ENCODE measurements at places on chromosomes 6 and 20.

- DNase-seq, result no peak
Observed at GRCh38 chr20:47765691-47766594, 19.3 kb downstream of the SULF2 start.

DNA sequence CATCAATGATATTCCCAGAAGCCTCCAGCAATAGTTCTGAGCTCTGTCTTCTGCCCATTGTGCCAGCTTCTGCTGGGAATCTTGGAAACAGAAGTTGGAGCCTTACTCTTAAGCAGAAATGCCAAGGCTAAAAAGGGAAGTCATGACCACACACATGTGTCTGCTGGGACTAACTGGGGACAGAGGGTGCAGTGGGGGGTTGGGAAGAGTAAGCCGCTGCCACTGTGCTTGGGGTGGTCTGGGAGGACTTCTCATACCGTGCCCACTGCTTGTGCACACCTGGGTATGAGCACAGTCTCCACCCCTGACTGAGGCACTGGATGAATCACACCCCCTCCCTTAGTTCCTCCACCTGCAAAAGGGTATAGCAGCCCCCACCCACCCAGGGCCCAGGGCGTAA lies 90.7 kb downstream of the CDC5L start:
- DNase-seq, result no peak

- DNase-seq, result peak; percentile 64
Observed at GRCh38 chr6:26205161-26205624, 118.0 kb downstream of the HFE start.

DNA sequence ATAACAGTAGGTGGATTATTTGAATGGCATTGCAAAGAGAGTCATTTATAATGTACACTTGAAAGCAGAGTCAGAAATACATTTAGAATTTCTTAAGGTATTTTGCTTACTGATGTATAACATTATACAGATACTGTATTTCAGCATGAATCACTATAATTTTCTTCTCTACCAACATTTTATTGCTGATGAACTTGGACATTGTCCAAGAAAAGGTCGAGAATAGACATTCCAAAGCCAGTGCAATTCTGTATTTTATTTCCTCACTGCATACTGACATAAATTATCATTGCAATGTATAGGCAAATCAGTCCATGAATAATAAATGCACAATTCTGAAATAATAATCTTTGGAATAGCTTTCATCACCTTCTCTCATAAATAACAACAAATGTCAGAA lies 1420.0 kb upstream of the EYS start:
- no peak for DNase-seq

DNA sequence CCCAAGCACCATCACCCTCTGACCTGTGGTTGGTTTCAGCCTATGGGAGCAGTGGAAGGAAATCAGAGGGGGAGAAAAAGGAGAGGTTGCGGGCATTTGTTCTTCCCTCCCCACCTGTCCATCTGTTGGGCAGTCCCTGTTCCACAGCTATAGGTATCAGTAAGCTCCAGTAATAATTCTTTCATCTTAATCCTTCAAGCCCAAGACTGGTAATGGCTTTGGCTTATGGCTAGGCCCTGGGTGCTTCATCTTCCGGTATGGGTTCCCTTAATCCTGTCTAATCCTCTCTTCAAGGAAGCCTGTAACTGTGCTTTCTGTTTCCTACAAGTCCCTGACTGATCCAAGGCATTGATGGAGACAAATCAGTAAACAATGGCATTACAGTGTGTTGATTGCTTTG lies 42.2 kb upstream of the STK35 start:
- no peak for DNase-seq

- DNase-seq, result no peak
Observed at GRCh38 chr20:3208786-3209256, 477 bp upstream of the ITPA start.

- DNase-seq, result no peak
Observed at GRCh38 chr6:14100138-14100537, 17.4 kb upstream of the CD83 start.

DNA sequence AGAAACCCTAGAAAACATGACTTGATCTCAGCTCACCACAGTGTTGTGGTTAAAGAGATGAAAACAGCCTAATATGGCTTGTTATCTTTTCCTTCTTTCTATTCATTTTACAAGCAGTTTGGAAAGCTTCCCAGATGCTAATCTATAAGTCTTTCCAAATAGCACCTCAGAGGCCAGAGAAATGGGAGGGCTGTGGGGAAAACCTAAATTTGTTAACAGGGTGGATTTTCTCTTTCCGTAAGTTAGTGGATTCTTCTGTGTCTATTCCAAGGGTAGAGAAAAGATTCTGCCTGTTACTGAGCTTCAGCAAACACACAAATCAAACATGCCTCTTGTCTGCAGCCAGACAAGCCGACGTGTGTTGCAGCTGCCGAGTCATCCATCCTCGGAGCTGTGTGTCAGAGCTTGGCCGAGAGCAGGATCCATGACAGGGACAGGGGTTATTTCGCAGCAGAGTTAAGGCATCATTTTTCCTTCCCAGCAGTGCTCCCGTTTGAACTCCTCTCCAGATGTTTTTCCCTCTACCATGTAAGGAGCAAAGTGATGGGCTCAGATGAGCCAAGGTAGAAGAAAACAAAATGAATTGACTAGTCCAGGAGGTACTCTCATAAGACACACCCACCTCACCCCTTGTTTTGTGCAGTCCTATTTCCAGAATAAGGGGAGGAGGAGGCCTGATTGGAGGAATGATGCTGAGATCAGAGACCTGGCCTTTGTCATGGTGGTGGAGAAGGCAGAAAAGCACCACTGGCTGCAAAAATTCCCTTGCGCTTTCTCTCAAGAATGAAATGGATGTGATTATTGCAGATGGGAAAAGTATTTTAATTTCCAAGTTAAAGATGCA lies 560.0 kb downstream of the C6orf118 start:
- no peak for DNase-seq

- no peak for DNase-seq
Observed at GRCh38 chr6:19391926-19392325, 445.2 kb upstream of the ID4 start.

- DNase-seq, result no peak
Observed at GRCh38 chr20:56418385-56418861, 6.4 kb downstream of the CASS4 start.

DNA sequence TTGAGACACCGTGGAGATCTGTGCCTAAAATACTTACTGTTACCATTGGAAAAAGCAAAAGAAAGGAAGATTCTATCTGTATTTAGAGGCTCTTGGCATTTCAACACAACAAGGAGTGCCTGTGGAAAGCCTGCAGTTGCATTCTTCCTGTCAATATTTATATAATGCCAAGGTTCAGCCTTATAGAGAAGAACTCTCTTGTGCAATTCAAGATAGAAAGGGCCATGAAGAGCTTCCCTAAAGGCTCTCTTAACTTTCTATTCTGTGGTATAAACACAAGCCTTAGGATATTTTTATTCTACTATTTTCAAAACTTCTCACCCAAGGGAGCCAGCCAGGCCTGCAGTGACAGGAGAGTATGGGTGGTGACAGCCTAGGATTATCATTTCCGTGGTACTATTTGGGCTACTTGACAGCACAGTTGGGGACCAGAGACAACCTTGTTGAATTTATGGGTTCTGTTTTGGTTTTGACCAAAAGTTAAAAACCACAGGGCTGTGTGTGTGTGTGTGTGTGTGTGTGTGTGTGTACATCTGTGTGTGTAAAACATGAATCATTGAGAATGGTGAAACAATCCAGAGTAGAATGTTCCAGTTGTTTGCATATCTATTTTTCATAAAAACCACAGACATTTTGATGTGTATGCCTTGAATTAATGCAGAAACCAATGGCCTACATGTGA lies 700.9 kb upstream of the SLC35B3 start:
- no peak for DNase-seq

GRCh38 chr6:67768972-67769371 lies 866.1 kb upstream of the ADGRB3 start:
- no peak for DNase-seq

DNA sequence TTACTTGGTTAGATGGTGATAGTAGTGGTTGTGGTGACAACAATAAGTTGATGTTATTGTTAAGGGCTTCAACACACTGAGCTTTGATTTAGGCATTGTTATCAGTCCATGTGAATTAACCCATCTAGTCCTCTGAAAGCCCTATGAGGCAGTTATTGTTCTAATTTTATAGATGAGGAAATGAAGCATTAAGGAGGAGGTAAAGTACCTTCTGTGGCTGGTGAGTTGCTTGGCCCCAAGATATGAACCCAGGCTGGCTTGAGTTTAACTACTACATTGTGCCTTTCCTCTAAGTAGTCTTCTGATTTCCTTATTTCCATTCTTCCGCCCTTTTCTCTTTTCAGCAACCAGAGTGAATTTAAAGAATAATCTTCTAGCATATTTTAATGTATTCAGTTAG lies 81.7 kb downstream of the QKI start:
- no peak for DNase-seq

- no peak for DNase-seq
Observed at GRCh38 chr6:6002848-6003620, 3.7 kb downstream of the NRN1 start.

DNA sequence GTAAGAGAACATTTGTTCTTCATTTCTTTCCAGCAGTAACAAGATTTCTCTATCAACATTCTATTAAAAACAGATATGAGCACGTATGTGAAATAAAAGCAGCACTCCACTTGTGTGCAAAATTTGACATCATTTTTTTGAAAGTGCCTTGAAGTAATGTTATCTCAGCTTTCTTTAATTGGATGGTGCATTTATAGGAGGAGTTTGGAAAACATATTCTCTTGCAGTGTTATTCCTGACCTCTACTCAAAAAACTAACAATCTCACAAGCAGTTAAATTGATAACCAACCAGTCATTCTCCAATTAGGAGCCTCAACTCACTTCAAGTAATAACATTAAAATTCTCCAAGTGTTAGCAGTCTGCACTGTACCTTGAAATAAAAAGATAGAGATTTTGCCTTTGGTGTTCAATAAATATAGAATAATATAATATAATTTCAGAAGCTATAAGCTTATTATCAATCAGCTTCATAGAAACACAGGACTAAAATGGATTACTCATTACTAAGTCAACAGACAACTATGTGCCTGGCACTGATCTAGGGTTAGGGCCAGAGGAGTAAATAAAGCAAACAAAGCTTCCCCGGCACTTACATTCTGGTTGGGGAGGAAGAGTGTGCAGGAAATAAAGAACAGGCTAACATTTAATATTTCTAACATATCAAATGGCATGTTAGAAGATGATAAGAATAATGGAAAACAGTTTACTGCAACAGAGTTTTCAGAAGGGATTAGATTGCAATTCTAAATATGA lies 149.0 kb upstream of the SGK1 start:
- no peak for DNase-seq

DNA sequence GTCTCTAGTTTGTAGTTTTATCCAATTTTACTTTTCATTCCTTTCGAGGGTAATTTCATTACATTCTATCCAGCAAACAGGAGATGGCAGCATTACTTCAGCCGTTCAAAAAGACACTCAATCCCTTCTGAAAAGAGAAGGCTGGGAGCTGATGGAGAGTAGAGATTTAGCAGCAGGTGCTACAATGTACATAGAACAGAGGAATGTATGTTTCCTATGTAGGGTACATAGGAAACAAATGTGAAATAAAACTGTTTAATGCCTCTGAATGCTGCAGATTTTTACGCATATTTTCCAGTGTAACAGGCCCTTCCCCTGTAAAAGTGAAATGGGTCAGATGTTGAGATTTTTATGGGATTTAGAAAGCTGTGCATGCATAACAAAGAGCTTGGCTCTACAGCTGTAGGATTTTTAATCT lies 16.0 kb downstream of the RPS12 start:
- DNase-seq, result peak; percentile 84

GRCh38 chr6:139612135-139612465 lies 237.7 kb upstream of the CITED2 start:
- DNase-seq, result no peak

DNA sequence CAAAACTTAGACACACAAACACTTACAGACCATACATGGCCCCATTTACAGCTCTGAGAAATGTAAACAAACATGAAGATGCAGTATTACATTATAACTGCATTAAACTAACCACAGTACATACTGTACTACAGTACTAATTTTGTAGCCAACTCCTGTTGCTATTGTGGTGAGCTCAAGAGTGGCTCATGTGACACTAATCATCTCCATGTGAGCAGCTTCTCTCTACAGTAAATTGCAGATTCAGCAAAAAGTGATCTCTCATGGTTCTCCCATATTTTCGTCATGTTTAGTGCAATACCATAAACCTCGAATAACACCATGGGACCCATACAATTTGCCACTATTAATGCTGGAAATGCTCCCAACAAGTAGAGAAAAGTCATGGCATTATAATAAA lies 860.4 kb downstream of the EPHA7 start:
- no peak for DNase-seq

- no peak for DNase-seq
Observed at GRCh38 chr20:57811374-57812020, 101.7 kb upstream of the PMEPA1 start.

- DNase-seq, result no peak
Observed at GRCh38 chr20:17572034-17572638, 2.3 kb downstream of the DSTN start.

DNA sequence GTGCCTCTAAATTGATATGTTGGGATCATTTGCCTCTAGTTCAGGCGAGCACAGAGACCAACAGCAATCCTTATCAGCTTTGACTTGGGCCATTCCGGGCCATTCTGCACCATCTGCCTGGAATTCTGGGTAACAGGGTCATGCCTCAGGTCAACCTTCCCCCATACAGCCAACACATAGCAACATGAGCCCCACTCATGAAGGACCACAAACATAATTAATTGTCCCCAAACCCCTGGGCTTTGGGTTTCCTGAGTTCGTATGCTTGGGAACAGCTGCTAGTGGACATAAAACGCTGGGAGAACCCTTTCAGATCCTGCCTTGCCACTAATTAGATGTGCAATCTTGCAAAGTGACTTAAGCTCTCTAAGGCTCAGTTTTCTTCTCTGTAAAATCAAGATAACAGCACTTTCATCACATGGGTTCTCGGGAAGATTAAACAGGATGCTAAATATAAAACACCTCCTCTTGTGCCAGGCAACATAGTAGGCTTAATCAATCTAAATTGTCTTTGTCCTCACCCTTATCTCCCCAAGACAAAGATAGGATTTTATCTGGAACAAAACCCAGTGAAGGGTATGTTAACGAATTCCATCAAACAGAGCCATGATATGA lies 426.5 kb downstream of the CD83 start:
- DNase-seq, result no peak

GRCh38 chr6:37651991-37652390 lies 45.7 kb downstream of the MDGA1 start:
- no peak for DNase-seq

GRCh38 chr6:127547904-127548649 lies 28.9 kb upstream of the C6orf58 start:
- no peak for DNase-seq

DNA sequence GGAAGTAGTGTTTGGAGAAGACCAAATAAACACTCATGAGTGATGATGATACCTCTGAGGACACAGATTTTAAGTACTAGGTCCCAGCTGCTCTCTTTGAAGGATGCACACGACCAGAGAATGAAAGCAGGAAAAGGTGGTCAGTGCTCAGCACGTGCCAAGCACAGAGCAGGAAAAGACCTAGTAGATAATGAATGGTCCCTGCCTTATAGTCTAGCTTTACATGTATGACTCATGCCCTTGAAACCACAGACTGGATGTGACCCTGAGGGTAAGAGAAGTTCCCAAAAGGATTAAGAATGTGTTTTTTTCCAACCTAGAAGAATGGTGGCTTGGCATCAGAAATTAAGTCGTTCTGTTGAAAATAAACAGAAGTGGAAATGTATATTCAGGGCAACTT lies 2.8 kb upstream of the MC3R start:
- DNase-seq, result no peak
